Astrocyte of the spinal cord (primary cell): ENCODE measurements at places on chromosomes 6 and 20.
A peak's percentile ranks its signal among the peaks of the same experiment; 100 is the strongest.

DNA sequence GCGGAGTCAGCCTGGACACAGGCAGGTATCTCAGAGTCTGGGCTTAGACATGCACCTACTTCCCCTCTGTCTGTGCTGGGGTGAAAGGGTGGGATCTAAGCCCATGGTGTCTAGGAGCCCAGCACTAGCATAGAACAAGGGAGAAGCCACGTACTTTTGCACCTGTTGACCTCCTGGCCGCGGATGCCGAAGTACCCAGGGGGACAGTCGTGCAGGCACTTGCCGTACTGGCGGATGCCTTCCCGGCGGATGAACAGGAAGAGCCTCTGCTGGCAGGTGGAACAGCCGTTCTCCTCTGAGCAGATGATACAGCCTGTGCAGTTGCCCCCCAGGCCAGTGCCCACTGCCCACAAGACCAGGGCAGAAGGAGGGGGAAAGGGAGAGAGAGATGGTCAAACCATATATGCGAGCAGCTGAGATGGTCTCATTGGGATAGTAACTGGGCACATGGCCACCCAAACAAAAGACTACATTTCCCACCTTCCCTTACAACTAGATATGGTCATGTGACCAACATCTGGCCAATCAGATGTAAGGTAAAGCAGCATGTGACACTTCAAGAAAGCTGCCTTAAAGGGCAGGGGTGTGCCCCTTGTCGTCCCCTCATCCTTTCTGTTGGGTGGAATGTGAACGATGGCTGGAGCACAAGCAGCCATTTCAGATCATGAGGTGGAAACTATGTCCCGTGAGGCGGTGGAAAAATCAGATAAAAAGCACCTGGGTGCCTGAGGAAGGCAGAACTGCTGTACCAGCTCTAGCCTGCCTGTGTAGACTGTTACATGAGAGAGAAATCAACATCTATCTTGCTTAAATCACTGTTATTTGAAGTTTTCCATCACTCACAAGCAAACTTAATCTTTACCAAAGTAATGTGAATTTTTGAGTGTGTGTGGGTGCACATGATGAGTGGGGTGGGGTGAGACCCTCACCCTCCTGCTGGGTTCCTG is 34.0 kb downstream of the RSPO4 start:
- DNase-seq, result peak; percentile 1

GRCh38 chr6:127907960-127908640 is 7.2 kb upstream of the THEMIS start:
- DNase-seq, result no peak

DNA sequence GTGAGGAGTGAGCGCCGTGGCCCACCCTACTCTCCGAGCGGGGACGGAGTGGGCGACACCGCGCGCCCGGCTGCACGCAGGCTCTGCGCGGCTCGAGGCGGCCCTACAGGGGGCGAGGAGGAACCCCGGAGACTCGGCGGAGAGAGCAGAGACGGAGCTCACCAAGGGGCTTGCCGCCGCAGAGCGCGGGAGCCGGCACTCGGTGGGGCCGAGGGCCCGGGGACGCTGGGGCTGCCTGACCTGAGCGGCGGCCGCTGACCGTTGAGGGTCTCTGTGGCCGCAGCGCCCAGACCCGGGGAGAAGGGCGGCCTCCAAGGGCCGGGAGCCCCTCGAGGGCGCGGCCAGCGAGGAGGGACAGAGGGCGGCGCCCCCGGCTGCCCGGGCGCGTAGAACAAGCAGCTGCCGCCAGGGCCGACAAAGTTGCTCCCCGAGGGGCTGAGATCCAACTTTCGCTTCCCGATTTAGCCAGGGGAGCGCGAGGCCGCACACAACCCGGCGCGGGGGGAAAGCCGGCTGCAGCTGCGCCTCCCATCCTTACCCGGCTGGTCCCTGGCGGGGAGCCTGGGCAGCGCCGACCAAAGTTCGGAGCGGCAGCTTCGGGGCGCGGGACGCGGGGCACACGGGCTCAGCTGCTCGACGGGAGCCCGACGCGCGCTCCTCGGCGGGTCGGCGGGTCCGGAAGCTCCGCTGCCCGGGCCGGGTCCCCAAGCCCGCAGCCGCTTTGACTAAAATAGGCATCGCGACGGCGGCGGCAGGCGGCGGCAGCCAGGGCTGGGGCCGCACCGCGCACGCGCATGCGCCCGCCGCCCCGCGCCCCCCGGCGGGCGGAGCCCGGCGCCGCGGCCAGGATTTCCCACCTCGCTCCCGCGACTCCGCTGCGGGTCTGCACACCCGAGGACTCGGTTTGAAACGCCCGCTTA is 43.1 kb downstream of the POPDC3 start:
- DNase-seq, result peak; percentile 65

DNA sequence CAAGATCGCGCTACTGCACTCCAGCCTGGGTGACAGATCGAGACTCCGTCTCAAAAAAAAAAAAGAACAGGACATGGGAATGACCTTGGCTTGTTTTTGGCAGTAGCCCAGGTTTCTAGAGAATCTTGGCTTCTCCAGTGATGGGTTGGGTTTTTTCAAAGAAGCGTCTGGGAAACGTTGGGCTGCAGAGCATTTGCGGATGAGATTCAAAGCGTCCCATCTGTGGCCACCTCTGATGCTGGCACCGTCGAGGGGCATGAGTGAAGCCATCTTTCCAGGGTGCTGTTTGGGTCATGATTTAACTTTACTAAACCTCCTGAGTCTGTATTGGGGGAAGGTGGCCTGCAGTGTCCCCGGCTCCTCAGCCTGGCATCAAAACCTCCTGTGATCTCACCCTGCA is 43.2 kb upstream of the SRF start:
- peak; percentile 38 for DNase-seq

DNA sequence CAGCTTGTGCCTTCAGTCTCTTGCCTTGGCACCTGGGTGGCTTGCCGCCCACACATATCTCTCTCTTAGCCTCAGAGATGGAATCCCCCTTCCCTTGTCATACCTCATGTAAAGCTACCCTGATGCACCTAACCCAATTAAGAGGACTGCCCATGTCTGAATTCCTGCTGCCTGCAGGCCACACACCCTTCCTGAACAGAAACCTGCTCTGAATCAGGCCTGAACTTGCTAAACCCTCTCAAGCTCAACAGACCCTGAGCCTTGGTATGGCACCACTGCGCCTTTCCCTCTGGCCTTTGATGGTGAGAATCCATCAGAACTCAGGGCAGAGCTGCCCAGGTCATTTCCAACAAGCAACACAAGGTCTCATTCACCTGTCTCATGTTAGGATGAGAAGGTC is 5.2 kb downstream of the RAET1G start:
- DNase-seq, result no peak

DNA sequence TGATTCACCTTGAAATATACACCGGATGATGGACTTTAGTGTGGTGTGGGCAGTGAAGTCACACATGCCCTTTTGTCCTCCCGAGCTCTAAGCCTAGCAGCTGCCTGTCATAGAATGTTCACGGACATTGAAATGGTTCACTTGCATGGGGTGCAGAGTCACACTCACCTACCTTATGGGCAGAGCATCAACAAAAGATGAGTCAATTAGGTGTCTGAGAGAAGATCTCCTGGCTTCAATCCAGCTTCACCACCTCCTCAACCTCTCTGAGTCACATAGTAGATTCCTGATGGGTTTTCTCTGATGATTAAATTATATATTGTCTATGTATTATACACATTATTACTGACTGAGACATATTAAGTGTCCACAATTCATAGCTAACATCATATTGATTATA is 48.1 kb upstream of the HLA-E start:
- DNase-seq, result no peak

- no peak for DNase-seq
These were observed 82.2 kb upstream of the CDH4 start for GRCh38 chr20:61169874-61170273.
